NCI-H187 treated with DMSO at 0.1 percent for 48 hours (cell line): ENCODE measurements at places on chromosomes 6 and 20.

DNA sequence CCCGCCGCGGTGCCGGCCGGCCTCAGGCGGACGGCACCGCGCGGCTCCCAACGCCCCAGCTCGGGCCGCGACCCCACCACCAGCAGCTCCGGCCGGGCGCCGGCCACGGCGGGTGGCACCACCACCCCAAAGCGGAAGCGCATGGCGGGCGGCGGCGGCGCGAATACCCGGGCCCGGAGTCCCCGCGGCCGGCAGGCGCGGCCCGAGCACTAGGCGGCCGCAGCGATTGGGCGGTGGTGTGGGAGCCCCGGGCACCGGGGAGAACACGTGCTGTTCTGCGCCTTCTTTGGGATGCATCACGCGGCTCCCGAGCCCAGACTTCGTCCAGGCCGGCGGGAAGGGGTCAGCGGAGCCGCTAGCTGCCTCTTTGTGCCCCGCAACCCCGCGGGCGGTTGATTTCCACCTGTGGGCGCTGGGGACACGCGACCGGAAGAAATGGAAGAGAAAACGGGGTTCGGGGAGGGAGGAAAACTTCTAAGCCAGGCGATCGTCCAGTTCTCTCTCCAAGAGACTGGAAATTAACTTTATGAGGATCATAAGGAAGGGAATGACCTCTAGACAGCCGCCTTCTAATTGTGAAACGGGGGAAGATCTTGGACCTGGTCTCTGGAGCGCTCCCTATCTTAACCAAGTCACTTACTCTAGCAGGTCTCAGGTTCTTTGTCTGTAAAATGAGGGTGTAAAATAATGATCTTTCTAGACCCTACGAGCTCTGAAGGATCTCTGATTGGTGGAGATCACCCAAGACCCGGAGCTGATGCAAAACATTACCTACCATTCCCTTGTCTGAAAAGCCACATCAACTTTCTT is at the start of gene EPM2A:
Gene EPM2A (minus strand): TSS at position 165 of the 810 bp plus-strand sequence. CDS start 22 bp downstream, at position 143.
- DNase-seq = no peak

GRCh38 chr6:132687306-132687705 is 26.5 kb downstream of the VNN1 start:
- DNase-seq = no peak

DNA sequence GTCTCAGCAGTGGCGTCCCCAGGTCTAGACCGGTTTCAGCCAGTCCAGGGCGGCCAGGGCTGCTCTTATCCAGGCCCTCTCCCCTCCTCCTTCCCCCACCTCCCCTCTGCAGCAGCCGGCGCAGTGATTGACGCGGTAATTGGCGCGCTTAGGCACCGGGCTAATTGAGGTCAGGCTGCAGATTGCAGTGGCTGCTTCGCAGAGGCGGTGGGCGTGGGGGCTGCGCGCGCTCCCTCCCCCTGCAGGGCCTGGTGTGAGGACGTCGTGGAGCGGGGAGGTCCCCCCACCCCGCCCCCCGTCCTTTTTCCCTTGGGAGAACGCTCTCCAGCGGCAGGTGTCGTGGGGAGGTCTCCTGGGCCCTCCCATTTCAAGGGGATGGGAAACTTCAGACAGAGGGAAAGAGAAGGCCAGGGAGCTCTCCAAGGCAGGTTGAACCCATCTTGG is 70.4 kb upstream of the BLCAP start:
- DNase-seq = no peak

DNA sequence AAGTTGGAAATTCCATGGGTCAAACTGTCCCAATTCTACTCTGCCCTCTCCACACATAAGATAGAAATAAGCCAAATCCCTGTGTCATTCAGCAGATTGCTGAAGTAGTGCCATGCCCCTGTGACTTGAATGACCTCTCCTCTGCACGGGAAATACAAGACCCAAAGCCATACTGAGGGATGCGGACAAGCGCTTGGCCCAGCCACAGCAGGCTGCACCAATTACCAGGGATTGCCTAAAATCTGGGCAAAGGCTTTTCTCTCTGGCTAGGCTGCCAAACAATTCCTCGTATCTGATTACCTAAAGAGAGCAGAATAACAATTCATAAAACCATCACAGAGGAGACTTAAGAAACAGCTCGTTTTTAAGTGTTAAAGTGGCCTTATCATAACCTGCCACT is 421.8 kb upstream of the JARID2 start:
- DNase-seq = no peak

GRCh38 chr6:35188886-35189285 is 24.9 kb upstream of the SCUBE3 start:
- no peak for DNase-seq

- no peak for DNase-seq
Observed at GRCh38 chr6:158328952-158329351, 16.7 kb downstream of the TULP4 start.

DNA sequence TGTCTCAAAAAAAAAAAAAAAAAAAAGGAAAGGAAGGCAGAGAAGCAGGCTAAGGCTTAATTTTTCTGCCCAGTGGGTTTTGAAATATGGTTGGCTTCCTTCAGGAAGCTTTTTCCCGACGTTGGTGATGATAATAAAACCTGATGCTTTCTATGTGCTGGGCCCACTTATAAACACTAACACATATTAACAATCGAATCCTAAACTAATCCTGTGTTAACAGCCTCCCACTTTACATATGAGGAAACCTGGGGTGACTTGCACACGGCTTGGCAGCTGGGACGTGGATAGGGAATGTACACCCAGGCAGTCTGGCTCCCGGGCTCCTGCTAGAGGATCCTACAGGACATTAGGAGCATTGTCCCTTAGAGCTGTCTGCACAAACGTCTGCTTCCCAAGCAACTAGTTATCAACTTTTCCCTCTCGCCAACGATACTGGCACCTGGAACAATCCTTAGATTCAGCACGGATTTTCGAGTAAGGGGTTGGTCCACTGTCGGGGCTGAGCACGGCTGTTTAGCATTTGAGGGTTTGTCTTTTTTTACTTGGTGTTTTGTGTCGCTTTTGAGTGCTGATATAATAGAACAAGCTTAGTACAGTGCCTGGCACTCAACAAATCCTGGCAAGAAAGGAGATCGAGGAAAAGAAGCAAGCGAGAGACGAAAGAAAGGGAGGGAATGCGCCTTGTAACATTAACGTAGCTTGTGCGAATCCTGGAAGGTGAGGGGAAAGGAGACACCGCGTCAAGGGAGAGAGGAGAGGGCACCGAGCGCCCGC is 622 bp upstream of the KIZ start:
- DNase-seq = no peak

DNA sequence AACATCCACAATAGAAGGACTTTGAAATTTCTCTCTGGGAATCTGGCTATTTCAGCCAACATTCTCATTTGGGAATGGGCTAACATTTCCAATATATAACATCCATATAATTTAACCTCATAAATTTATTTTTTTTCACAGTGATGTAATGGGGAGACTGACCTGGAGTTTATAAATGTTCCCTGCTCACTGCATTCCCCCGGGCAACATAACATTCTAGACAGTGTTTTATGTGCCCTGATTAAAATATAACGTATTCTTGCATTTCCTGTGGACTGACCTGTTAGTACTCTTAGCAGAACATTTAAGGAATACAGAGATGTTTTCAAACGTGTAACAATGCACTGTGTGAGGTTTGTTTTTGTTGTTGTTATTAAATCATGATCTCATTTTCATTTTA is 20.9 kb downstream of the TSHZ2 start:
- DNase-seq = no peak

DNA sequence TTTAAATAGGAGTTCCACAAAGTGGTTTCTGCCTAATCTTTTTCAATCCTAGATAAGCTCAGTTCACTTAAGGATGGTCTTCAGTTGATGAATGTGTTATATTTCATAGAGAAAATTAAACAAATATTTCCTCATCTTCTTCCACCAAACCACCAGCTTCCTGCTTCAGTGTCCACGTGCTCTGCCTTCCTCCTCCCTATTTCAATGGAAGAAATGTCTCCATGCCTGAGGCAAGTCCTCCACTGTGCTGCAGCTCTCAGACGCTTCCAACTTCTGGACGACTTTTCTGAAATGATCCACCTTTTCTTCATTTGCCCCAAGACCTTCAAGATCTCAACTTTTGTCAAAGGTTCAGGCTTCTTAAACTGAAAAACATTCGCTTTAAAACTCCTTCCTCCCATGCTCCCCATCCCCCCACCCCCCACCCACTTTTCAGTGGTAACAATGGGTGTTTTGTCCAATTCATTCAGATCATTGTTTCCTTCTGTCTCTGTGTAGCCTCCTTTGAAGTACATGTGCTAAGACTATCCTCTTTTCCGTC is 25.3 kb upstream of the FABP7 start:
- DNase-seq = peak; percentile 19

GRCh38 chr6:147195510-147195909 is 8.7 kb upstream of the STXBP5 start:
- DNase-seq = no peak

- no peak for DNase-seq
Observed at GRCh38 chr6:138593124-138593877, 94.0 kb upstream of the NHSL1 start.
